ENCODE measurements at places on chromosomes 2 and 18.

- DNase-seq: no peak
These were observed 58.8 kb downstream of the COPS8 start for GRCh38 chr2:237144516-237144915.

DNA sequence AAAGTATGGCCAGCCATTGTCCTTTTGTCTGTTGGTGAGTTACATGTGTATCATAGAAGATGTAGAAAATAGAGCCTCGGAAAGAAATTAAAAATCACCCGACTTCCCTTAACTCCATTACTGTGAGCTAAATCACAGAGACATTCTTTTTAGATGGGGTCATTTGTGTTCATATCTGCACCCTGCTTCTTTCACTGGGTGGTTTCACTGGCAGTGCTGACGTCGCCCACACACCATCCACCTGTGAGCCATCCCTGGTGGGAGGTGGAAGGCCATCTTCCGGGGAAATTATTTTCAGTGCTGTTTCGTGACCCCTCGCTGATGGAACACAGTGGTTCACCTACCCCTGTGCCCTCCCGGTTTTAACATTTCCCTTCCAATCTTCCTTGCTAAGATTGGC lies 21.2 kb downstream of the SH3BP4 start:
- peak; percentile 45 for DNase-seq

DNA sequence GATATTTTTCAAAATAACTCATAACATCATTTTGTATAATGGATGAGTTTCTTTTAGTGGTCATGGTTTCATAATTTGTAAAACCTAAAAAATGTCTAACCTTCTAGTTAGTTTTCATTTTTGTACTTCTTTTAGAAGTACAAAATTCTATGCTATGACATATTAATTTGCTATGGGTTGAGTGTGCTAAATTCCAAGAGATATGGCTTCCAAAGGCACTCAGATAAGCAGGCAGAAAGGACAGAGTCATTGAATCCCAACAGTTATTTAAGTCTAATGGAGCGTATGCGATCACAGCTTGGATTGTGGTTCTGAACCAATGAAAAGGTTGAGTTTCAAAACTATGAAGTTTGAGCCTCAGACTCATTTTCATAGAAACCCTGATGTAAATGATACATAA lies 37.0 kb downstream of the GCG start:
- DNase-seq: no peak

DNA sequence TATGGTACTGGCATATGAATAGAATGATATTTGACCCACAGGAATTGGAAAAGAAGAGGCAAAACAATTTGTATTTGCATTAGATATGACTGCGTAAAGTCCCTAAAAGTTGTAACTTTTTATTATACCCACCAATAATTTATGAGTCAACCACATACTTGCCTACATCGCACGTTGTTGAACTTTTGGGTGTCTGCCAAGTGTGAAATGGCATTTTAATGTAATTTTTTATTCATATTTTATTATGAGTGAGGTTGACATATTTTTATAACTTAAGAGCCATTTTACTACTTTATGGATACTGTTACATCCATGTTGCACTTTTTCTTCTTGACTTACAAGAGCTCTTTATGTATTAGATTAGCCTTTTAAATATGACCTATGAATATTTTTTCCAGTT lies 4.6 kb downstream of the DSC2 start:
- peak; percentile 27 for DNase-seq

DNA sequence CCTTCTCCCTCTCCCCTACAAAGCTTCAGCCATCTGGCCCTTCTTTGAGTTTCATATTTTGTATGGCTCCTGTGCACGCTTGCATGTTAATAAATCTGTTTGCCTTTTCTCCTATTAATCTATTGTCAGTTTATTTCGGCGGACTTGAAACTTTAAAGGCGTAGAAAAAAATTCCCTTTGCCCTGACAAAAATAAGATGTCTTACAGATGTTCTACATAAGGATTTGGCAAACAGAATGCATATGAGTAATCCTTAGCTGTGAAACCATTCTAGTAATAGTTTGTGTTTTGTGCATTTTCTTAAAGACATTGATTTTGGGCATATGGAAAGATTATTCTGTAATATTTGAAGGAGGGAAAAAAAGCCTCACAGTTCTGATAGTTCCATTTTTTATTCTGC lies 15.0 kb upstream of the BMPR2 start:
- no peak for DNase-seq

DNA sequence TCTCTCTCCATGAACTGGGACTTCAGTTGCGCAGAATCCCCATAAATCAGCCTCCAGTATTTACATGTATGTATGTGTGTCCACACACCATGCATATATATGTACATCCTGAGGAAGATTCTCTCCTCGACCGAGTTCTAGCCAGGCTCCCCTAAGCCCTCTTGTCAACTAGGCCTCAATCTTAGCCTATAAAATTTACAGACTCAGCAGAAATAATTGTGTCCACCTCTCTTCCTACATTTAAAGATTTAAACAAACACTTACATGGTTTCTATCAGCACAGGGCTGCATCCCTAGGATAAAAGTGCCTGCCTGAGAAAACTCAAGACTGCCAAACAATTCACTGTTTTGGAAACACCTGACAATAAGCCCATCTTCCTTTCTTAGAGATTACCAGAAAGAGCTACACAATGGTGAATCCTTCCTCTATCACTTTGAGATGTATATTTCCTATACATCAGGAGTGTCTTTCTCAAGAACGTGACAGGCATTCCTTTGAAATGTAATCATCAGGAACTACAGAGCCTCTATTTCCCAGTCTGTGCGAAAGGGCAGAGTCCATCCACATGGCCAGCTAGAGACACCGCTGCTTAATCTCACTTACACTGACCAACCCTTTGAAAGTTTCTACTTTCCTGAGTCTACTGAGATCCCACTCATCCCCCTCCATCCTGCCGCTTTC lies 39.5 kb downstream of the ZNF519 start:
- DNase-seq: no peak

DNA sequence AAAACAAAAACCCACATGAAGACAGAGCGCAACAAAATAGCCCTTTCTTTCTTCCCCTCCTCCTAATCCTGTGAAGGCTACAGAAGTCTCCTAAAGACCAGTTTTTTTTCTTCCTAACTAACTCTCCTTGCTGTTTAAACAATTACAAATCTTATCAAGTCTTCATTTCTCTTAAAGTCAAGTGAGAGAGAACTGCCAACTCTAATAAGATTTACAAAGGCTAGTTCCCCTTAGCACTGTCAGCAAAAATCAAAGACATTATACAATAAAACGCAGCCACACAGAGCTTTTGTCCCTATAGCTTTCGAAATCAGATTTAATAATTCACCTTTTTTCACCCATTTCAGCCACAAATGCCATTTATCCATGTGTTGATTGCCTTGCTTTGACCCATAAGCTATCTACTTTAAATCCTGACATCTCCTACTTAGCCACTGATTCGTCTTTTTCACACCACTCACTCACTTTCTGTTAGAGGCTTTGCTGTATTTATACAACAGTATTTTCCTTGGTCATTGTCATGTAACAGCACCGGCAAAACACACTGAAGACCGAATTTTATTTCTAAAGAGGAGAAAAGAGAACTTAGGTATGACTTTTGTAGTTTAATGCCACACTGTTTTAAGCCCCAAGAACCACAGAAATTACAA lies 5.9 kb downstream of the NRXN1 start:
- no peak for DNase-seq

DNA sequence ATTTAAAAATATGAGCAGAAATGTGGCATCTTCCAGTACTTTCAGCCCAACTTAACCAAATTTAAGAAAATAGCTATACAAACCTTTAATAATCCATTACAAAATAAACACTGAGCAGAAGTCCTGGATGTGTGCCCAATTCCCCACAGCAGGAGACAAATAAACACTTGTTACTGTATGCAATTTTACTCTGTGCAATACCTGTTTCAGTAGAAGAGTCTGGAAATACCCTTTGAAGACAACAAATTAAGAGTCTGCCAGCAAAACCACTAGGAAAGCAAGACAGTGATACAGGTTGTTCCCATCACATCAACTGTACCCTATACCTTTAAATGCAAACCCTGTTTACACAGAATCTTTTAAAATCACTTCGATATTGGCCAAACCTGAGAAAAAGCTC lies 41.4 kb upstream of the RNU4ATAC start:
- DNase-seq: peak; percentile 72

DNA sequence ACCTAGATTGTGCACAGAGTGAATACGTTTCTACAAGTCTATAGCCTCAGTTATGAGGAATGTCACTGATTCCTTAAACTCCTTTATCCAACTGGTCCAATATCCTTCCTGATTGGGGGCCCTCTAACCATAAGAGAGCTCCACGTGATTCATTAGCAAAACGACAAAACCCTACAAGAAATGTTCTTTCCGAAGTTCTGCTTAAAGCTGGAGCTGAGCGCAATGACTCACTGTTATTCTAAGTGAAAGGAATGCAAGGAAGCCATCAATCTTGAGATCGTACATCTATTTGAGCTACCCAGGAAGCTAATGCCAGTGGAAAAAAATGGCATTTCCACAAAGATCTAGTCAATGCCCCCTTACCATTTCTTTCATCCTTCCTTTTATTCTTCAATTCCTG lies 354.9 kb upstream of the CDH20 start:
- DNase-seq: peak; percentile 61

DNA sequence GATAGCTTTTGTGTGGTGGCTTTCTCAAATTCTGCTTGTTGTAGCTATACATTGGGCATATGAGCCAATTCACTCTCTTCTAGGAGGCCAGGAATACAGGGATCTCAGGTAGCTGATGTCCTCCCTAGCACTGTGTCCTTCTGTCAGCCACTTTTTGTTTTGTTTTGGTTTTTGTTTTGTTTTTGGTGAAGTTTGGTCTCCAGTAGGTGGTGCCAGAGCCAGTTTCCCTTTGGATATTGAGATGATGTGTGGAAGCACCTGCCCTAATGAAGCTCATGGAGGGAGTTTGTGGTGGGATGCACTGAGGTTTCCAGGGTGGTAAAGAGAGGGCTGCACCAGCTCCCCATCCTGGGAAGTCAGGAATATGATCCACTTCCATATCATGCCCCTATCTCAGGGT lies 100.5 kb upstream of the VWC2L start:
- peak; percentile 42 for DNase-seq

- DNase-seq: no peak
These were observed 61.1 kb upstream of the ACYP2 start for GRCh38 chr2:54054271-54054670.

DNA sequence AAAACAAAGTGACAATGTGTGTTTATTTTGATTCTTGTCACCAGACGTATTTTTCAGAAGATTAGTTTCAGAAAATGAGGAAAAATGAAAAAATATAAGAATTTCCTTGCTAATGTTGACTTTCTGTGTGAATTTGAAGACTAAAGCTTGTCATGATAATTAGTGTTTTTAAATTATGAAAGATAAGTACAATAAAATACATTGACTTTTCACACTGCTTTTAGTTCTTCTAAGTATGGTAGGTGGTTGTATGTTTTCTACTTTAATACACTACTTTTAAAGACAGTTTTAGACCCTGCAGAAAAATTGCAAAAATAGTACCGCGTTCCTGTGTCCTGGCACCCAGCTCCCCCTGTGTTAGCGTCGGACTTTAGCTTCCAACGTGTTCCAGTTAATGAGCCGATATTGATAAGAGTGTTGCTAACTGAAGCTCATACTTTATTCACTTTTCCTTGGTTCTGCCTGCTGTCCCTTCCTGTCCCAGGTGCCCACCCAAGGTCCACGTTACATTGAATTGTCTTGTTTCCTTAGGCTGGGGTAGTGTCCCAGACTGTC lies 695 bp downstream of the RBFA start:
- no peak for DNase-seq

DNA sequence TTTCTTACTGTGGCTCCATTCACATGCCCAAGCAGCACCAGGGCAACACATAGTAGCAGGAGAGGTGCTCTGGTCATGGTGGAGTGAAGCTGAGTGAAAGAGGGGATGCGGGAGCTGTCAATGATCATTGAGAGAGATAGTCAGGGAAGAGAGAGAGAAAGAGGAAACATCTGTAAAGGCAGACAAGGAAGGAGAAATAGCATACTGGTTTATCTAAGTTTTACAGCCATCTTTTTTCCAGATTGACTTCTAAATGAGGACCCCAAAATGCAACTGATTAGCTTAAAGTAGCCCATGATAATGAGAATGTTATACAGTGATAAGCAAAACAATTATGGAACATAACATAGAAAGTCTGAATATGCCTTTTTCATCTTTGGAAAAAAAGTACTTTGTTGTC lies at the start of gene C2orf66:
C2orf66 (minus strand) TSS at position 96 of the 400 bp plus-strand sequence; CDS start at position 77, 19 bp downstream.
- DNase-seq: no peak

DNA sequence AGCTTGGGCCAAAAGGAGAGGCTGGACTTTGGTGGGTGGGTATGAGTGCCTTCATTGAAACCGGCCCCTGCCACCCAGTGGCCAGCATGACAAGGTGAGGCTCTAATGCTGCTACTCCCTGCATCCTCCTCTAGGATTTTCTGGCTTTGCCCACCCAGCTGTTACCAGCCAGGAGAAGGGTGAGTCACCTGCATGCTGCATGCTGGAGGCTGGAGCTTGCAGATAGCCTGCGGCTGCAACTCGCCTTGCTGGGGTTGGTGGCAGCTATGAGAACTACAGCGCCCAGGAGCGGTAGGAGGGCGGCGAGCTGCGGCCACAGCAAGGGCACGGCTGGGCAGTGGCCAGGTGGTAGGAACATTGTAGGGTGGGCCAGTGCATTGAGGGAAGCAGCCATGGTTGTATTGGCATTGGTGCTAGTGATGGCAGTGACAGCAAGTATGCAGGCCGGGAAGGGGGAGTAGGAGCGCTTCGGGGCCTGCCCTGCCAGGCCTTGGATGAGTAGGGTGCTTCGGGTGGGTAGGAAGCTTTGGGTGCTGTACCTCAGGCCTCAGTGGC lies 75.4 kb upstream of the SLC35G4 start:
- DNase-seq: no peak

- no peak for DNase-seq
These were observed 11.6 kb downstream of the ADCY3 start for GRCh38 chr2:24908461-24908901.

DNA sequence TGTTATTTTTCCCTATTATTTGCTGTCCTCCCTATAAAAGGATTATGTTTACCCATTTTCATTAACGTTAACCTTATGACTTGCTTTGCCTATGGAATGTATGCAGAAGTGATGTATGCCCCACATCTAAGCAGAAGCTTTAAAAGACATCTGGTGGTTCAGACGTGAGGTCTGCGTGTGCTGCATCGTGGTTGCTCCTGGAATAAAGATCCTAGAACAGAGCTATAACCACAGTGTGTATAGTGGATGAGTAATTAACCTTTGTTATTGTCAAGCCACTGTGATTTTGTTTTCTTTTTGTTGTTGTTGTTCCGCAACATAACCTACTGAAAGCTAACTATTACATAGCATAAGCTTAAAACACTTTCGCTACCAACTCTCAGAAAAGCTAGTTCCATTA lies 20.9 kb upstream of the CFAP36 start:
- DNase-seq: no peak
